ENCODE measurements at places on chromosomes 7 and 10. TPM values are rescaled to one million over a fixed set of nuclear protein-coding genes. Genes with fewer than 3 reads are reported as not detected.

DNA sequence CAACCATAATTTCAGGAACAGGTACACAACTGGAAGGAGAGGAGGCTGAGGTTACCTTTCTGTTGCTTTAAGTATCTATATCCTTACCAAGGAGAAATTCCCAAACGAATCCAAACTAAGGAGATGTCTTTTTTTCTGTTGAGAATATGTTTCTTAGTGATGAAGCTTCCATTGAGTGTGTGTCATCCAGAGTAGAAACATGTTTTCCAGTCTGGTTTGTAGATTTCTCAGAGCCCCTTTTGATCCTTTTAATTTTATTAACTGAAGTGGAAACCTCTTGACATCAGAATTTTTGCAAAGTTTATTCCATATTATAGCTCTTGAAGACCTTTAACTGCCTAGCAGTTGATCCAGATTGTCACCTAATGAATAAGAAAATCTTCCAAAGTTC, 207.1 kb upstream of the FERD3L start:
- DNase-seq, result no peak

DNA sequence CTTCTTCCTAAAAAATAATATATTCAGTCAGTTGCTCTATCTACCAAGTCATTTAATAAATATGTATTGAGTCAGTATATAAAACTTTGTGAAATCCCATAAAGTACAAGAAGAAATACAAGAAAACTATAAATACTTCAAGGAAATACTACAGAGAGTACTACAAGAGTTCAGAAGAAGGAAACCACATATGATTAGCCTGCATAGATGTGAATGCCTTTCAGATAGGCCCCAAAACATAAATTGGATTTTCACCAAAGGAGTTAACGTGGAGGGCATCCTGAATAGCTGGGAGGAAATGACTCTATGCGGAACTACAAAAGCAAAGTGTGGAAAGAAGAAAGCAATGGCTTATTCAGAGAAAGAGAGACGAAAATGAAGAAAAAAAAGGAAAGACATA, 120.1 kb downstream of the LRRN3 start:
- no peak for DNase-seq

PLEKHS1 gene
- 0.09 TPM for total RNA-seq

DNA sequence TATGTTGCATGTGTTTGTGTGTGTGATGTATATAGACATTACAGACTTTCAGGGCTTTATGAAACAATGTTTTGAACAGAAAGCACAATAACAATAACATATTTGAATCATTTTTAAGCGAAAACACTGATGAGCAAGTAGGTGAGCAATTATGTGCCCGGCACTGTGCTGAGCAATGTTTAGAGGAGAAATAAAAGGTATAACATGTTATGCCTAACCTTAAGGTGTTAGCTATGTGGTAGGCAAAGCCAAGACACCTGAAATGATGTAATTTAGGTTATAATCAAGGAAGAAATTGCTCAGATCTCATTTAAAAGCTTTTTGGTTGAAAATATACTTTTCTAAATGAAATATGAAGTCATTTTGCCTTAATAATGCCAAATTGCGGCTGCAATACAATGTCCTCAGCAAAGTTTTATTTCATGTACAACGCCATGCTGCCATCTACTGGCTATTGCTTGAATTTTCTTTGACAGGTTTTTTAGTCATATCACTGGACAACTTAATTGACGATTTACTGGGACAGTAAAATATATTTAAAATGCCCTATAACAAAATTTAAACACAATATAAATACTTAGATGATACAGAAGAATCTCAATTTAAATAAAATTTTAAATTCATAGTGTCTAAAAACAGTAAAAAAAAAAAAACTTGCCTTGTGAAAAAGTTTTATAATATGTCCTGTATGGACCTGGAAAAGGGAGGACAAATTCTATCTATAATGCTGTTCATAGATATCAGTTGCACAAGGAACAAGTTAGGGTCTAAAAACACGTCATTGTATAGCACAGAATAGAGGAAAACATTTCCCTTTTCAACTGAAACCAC, 131.1 kb upstream of the CDK1 start:
- DNase-seq, result peak; percentile 83
